ENCODE measurements at places on chromosomes 5 and 9.

DNA sequence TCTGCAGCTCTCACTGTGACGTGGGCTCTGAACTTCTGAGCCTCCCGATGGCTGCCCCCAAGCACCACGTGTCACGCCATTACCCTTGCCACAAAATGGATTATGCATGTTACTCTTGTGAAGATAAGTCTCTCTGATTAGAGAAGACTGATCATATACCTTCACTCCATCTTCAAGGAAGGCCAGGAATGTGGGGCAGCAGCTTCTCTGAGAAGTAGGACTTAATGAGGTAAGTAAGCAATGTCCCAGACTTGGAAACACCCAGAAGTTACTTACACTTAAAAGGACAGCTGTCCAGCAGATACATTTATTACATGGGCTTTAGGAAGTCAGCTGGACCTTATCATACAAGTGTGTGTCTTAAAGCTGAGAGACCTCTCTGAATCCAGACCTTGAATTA lies 155.0 kb downstream of the FGF1 start:
- DNase-seq: no peak

DNA sequence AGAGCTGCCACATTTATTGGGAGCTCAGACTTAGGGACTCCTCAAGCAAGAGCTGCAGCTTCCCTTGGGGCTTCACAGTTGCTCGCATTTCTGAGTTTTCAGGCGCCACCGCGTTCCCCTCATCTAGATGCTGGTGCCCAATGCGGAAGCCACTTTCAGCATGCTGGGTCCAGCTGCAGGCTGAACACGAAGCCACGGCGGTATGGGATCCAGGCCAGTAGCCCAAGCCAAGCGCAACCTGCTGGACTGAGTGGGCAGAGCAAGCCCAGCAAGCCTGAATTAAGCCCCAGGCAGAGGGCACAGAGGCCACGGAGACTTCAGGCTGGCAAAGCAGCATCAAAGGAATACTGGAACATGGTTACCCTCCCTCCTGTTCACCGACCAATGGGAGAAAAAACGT lies 391.5 kb downstream of the HTR1A start:
- no peak for DNase-seq

DNA sequence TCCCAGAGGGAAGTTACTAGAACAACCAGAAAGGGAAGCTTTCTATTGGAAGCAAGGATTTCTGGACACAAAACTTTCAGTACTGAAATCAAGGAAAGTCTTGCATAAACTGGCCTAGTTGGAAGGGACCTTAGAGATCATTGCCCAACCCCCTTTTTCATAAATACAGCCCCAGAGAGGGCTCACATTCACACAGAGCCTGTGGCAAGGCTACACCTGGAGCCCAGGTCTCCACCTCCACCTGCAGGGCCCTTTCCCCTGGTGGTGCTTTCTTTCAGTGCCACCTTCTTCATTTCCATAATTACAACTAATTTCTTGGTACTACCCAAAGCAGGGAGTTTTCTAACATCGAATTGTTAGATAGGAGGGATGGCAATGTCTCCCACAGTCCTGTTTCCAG lies 85.7 kb downstream of the ADRB2 start:
- no peak for DNase-seq

DNA sequence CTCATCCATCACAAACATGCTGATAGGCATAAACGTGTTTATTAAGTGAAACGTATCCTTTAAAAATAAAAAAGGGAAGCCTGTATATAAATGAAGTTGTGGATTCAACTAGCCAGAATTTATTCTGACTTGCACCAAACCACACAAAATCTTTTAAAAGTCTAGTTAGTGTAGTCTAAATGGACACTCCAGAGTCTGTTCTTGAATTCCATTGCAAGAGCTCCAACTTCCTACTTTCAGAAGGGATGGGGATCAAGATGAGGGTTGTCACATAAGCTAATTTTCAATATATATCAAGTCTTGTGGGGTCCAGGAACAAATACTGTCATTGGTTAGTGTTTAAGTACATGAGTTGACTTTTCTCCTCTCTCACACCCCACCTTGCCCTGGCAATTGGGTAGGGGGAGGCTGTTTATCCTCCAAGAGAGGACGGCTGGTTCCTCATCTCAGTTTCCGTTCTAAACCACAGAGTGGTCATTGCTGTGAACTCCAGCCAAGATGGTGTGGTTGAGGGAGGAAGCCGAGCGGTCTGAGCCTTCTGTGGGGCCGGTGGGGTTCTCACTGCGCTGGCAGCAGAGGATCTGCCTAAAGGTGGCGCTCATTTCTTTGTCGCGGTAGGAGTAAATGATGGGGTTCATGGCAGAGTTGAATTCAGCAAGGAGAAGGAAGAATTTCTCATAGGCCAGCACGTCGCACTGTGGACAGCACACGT lies 163.2 kb downstream of the LPAR1 start:
- no peak for DNase-seq

DNA sequence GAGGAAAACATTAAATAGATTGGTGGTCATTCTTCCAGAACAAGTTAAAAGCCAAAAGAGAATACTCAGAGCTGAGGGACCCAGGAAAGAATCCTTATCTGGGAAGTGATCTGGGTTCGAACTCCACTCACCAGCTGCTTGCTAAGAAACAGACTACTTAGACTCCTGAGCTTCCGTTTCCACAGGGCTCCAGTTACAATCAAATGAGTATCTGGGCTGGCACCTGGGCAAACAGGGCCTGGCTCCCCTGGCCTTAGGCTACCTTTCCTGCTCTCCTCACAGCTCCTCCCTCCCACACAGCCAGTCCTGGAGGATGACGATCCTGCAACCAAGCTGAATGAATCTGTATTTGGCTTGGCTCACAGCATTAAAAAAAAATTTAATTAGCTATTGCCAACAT lies 2.5 kb downstream of the MAPK9 start:
- no peak for DNase-seq

- no peak for DNase-seq
Observed at GRCh38 chr9:134217431-134218210, 53.3 kb upstream of the RNU6ATAC start.

- DNase-seq: no peak
Observed at GRCh38 chr5:149030392-149030791, 32.5 kb downstream of the SH3TC2 start.

DNA sequence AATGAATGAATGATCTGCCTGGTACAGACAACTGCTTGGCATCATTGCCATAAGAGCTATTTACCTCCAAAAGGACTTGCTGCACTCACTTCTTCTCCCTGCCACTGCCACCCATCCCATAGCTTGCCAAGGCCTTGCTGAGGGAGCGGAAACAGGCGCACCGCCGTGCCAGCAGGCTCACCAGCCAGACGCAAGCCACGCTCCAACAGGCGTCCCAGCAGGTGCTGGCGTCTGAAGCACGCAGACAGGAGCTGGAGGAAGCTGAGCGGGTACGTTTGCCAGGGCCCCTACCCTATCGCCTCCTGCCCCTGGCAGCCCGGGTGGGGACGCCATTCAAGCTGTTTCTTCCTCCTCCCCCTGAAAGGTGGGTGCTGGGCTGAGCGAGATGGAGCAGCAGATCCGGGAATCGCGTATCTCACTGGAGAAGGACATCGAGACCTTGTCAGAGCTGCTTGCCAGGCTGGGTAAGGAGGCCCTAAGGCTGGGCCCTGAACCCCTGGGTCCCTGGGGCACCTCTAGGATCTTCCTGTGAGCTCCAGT lies 8.9 kb upstream of the AIF1L start:
- DNase-seq: no peak

DNA sequence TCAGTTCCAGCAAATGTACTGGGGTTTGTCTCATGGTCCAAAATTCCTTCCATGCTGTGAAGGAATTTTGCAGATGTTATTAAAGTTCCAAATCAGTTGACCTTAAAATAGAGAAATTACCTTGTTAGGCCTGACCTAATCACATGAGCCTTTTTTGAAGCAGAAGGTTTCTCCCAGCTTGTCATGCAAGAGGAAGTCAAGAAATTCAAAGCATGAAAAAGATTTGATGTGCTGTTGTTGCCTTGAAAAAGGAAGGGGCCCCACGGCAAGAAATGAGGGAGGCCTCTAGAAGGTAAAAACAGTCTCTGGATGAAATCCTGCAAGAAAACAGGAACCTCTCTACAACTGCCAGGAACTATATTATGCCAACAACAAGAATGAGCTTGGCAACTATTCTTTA lies 24.2 kb upstream of the HAPLN1 start:
- DNase-seq: no peak

DNA sequence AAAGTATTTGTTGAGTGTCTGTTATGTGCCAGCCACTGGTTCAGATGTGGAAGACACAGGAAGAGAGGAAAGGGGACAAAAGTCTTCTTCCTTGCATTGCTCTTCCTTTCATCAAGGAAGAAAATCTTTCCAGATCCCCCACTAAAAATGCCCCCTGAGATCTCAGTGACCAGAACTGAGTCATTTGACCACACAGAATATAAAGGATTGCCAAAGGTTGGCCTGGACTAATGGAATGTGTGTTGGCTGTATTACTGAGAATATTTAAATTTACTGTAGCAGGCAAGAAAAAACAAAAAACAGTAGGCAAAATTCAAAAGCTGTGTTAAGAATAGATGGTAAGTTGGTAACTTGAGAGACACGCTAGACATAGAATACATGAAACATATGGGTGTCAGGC lies 10.0 kb upstream of the SEPTIN8 start:
- DNase-seq: no peak

- DNase-seq: no peak
Observed at GRCh38 chr5:163473635-163474243, 13.3 kb downstream of the HMMR start.

DNA sequence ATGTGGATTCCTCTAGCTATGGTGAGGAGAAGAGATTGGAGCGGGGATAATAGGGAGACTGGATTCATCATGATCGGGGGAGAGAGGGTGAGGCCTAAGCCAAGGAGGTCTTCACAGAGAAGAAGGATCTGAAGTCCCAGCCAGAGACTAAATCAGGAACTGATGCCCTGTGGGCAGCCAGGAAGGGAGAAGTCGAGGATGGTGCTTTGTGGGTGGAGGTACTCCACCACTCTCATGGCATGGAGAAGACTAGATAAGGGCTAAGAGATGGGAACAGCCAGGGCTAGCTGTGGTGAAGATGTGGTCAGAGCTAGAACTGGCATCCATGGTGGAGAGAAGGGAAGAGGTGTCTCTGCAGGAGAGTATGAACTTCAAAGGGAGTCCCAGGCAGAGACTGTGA lies 3.0 kb upstream of the RGS14 start:
- DNase-seq: no peak

DNA sequence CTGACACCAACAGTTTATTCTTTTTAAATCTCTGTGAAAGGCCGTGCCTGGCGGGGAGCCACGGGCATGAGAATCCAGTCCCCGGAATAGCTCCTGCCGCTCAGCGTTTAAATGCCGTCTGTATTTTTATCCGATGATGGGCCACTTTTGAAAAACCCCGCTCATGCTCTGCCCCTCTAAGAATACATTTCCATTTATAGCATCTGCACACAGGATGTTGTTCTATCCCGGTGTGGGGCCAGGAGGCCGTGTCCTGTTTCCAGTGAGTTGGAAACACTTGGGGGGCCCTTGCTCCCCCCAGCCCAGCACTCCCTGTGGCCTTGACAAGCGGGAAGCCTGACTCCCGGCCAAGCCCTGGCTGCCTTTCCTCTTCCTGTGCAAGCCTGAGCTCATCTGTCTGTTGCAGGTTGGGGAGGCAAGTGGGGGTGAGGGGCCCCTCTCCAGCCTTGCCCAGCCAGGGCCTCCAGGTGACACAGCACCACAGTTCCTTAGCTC lies 39.0 kb downstream of the ERGIC1 start:
- no peak for DNase-seq

DNA sequence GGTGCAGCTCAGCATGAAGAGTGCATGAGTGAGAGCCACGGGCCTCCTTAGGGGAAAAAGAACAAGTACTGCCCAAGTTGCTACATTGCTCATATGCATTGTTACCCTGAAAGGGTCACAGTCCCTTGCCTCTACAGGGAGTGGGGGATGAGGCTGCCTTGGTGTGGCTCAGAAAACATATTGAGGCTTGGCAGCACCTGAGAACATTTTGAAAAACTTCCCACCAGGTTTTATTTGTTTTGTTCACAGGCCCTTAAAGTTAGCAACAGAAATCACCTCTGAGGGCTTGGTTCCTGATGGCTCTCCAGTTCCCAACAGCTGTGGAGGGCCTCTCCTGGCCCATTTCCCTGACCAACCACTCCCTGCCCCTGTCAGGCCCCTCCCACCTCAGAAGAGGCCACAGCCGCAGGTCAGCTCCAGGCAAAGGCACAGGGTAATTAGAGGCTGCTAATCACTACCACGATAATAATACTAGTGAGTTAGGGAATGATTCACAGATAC lies 90.7 kb upstream of the ADRA1B start:
- DNase-seq: no peak

All from stimulated activated CD8-positive, alpha-beta memory T cell treated with anti-CD3 and anti-CD28 coated beads, Interleukin-12 subunit alpha, Interleukin-12 subunit beta, amount 100 ng/mL, for 1 hour (primary cell).